ENCODE measurements at places on chromosomes 16 and 17.

DNA sequence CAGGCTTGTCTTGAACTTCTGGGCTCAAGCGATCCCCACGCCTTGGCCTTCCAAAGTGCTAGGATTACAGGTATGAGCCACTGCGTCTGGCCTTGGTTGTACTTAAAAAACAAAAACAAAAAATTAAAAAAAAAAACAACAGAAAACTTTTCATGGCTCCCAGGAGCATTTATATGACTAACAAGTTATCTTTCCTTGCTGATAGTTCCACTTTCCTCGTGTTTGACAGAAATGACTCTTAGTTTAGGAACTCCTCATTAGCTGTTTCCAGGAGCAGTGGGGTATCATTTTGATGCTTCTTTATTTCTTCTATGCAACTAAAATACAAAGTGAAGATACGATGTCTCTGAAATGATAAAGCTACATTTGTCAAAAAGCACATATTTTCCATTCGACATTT lies 165.4 kb downstream of the PRKCA start:
- DNase-seq: no peak

DNA sequence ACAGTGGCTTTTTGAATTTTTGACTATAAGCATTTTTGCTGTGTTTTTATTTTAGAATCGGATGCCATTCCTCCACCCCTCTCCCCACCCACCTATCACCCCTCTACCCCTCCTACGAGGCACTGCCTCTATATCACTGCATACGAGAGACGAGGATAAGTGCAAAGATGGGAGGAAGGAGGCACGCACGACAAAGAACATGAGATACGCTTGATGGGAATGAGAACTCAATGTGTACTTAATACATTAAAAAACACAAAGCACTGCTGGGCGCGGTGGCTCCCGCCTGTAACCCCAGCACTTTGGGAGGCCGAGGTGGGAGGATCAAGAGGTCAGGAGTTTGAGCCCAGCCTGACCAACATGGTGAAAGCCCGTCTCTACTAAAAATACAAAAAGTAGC lies 8.8 kb upstream of the USP43 start:
- DNase-seq: no peak

DNA sequence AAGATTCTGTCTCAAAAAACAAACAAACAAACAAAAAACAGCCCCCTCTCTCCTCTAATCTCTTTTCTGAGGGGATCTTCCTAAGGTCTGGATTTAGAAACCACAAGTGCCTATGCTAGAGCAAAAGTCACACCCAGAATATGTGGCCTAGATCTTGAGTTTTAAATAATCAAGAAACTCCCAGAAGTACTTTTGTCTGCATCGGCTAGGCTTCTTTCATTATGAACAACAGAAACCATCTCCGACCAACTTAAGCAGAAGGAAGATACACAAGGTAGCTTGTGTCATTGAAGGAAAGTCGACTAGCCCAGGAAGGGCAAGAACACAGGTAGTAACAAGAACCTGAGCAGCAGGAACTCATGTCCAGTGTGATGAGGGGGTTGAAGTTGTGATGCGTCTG lies 73.9 kb upstream of the KIFC3 start:
- DNase-seq: no peak

DNA sequence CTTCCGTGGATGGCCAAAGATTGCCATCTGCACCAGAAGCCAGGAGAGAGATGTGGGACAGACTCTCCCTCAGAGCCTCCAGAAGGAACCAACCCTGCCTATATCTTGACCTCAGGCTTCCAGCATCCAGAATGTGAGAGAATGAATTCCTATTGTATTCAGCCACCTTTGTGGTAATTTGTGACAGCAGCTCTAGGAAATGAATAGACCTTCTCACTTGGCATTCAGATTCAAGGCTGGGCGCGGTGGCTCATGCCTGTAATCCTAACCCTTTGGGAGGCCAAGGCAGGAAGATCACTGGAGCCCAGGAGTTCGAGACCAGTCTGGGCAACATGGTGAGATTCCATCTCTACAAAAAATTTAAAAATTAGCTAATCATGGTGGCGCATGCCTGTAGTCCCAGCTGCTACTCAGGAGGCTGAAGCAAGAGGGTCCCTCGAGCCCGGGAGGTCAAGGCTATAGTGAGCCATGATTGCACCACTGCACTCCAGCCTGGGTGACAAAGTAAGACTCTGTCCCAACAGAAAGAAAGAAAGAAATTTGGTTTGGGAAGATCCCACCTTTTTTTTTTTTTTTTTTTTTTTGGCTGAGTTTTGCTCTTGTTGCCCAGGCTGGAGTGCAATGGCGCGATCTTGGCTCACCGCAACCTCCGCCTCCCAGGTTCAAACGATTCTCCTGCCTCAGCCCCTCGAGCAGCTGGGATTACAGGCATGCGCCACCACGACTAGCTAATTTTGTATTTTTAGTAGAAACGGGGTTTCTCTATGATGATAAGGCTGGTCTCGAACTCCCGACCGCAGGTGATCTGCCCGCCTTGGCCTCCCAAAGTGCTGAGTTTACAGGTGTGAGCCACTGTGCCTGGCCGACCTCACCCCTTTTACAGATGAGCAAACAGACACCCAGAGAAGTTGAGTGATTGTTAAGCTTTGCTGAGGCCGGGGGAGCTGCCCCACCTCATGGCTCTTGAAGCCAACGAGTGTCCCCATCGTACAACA lies 4.3 kb upstream of the CPSF4L start:
- DNase-seq: no peak

GRCh38 chr16:84379709-84380362 lies 11.5 kb downstream of the ATP2C2 start:
- no peak for DNase-seq

GRCh38 chr17:81621494-81622130 lies 15.3 kb downstream of the NPLOC4 start:
- DNase-seq: no peak

GRCh38 chr17:59815965-59816364 lies 76.8 kb downstream of the TUBD1 start:
- no peak for DNase-seq

DNA sequence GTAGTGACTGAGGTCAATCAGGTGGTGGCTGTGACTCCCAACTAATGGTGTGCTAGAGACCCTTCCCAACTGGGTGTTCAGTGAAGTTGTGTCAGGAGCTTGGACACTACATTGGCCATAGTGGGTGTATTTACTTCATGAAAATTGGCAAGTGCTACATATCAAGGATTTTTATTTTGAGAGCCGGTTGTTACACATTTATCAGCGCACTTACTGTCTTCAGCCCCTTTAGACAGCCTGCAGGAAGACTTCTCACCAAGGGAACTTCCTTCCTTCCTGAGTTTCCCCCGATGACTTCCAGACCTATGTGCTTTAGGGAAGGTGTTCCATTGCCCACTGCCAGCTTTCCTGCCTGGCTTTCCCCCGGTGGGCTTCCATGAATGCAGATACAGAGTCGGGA lies 261.2 kb downstream of the CBLN1 start:
- DNase-seq: no peak

GRCh38 chr17:19281161-19281560 lies 44.0 kb downstream of the EPN2 start:
- no peak for DNase-seq

DNA sequence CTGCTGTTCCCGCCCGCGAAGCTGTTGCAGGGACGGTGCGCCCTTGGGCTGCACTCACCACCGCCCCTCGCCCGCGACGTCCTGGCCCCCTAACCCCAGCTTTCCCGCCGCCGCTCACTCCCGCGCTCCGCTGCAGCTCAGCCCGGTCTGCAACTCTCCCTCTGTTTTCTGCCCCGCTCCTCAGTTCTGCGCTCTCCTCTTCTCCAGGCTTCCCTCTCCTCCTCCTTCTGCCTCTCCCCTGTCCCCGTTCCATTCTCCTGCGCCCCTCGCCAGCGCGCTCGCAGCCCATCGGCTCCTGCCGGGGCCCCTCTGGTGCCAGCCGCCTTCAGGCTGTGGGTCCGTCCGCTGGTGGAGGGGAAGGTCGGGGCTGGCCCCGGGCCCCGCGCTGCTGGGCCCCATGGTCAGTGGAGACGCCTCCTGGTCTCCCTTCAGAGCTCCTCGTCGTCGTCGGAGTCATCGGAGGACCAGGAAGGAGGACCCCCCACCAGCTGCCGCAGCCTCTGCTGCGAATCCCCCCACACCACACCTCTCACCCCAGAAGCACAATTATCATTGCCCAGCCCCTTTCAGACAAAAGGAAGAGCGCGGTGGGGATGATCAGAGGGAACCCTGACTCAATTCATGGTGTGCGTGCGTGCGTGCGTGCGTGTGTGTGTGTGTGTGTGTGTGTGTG lies 223.2 kb upstream of the FOXF1 start:
- no peak for DNase-seq

- DNase-seq: no peak
Observed at GRCh38 chr16:11224894-11225676, 30.9 kb downstream of the SOCS1 start.

DNA sequence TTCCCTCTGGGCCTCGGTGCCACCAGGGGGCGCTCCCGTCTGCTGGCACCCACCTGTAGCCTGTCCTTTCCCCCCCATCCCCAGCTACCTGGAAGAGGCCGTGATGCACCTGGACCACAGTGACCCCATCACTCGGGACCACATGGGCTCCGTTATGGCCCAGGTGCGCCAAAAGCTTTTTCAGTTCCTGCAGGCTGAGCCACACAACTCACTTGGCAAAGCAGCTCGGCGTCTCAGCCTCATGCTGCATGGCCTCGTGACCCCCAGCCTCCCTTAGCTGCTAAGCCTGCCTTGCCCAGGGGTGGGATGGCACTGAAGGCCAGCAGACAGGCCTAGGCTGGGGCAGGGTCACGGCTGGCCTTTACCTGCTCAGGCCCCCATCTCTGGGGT lies 818 bp upstream of the NRN1L start:
- DNase-seq: no peak

DNA sequence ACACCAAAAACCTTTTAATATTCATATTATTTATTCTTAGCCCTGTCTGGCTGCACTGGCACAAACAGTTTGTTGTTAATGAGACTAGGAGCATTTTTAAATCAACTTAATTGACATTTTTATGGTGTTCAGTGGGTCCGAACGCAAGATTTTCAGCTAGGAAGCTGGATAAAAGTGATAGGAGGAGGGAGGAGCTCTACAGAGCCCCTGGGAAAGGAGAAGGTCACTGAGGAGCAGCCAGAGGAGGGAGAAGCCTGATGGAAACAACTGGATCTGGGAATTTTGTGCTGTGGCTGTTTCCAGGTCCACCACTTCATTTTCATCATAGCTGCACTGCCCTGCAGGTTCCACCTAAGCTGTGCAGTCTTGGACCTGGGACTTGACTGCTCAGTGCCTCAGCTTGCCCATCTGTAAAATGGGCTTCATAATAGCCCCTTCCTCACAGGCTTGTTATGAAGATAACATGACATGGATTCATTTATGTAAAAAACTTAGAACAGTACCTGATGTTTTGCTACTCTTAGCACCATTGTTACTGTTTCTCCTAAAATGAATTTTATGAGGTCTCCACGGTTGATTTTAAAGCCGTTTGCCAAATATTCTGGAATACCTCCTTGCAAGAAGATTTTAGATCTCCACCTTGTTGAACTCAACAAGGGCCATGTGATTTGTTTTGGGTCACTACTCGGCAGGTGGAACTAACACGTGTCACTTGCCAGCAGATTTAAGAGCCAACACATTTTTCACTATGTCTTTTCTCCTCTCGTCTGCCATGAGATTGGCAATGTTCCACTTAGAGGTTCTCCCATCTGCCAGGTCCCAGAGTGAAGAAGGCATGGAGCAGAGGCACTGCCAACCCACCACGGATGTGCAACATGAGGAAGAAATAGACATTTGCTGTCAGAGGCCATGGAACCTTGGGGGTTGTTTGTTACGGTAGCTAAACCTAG lies 18.7 kb upstream of the GRIN2A start:
- no peak for DNase-seq

DNA sequence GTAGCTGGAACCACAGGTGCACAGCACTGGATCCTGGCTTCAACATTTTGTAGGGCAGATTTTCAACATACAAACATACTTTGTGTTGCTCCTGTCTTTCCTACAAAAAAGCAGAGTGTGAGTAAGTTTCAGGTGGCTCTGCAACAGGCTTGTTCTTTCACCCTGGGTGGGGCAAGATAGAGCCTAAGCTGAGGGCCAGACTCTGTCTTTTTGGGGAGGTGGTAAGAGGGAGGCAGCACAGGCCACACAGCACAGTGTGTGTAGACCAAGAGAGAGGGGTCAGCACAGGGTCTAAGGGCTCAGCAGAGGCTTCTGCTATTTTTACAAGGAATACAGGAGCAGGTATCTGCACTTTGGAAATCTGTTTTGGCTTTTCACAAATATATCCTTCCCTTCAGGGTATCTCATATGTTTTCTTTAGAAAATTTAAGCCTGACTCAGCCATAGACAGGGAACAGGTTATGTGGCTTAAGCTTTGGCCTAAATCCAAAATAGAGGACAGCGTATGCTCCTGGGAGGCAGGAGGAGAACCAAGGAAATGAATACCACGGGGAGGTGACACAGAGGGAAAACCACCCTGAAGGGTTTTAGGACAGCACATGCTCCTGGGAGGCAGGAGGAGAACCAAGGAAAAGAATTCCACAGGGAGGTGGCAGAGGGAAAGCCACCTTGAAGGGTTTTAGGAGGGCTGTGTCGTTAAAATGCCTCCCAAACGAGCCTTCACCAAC lies 21.6 kb downstream of the EMC8 start:
- no peak for DNase-seq

GRCh38 chr16:12146966-12147365 lies 170.4 kb downstream of the SNX29 start:
- no peak for DNase-seq

- DNase-seq: no peak
Observed at GRCh38 chr16:74019612-74020011, 277.0 kb upstream of the PSMD7 start.

DNA sequence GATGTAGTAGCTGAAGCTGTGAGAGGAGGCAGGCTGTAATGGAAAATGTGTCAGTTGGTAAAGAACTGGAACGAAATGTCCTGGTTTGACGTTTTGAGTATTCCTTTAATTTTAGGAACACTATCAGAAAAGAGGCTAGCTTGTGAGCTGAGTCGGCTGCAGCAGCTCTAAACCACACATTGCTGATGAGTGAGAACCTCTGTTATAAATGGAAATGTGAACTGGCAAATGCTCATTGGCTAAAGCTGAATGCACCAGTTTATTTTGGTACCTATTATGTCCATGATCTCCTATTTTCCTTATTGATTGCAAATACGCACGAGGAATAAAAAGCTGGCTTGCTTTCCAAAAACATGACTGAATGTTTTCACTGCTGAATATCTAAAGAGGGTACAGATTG lies 11.0 kb upstream of the WIPI1 start:
- no peak for DNase-seq

- DNase-seq: no peak
Observed at GRCh38 chr17:64424324-64424849, 24.5 kb upstream of the MILR1 start.

- no peak for DNase-seq
Observed at GRCh38 chr17:42345396-42346073, 42.7 kb downstream of the STAT3 start.

GRCh38 chr16:80027007-80027965 lies 426.7 kb upstream of the MAF start:
- DNase-seq: no peak

- no peak for DNase-seq
Observed at GRCh38 chr17:74063439-74063838, 140.0 kb upstream of the RPL38 start.

GRCh38 chr17:3828151-3828851 lies 17.7 kb downstream of the NCBP3 start:
- DNase-seq: no peak

All from NCI-H2081 treated with DMSO at 0.1 percent for 48 hours (cell line).